ENCODE measurements at places on chromosomes 16 and 17. TPM values are rescaled to one million over a fixed set of nuclear protein-coding genes. Genes with fewer than 3 reads are reported as not detected.

PRDM7 gene
- total RNA-seq, result not detected

NAGS gene
- total RNA-seq, result 74.1 TPM

RCVRN gene
- total RNA-seq, result not detected

MYH1 gene
- total RNA-seq, result not detected

SCGB1C2 gene
- not detected for total RNA-seq

KRT27 gene
- not detected for total RNA-seq

OR1F1 gene
- not detected for total RNA-seq

DUS2 gene
- total RNA-seq, result 38.8 TPM

LITAFD gene
- total RNA-seq, result not detected

DNA sequence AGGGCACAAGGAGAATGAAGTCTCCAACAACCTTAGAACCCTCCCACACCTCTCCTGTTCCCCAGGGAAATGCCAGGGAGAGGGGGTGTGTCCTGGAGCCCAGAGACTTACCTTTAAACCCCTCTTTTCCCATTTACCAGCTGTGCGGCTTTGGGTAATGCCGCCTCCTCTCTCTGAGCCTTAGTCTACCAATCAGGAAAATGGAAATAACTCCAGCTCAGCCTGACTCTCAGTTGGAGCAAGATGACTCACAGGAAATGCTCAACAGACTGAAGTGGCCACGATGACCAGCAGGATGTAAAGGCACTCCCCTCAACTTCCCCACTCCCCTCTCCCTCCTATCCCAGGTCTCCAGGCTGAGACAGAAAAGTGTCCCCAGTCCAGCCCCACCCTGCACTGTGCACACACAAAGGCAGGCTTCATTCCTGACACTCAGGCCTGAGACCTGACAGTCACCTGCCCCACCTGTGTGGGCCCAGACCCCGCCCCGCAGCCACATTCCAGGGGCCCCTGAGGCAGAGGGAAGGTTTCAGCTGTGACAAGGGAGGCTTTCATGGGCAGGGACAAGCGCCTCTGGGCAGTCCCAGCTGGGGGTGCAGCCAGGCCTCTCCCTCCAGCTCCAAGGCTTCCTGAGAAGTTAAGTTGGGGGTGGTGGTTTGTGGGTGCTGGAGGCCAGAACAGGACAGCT lies 3.0 kb upstream of the KRT15 start:
- DNase-seq, result peak; percentile 88

DNA sequence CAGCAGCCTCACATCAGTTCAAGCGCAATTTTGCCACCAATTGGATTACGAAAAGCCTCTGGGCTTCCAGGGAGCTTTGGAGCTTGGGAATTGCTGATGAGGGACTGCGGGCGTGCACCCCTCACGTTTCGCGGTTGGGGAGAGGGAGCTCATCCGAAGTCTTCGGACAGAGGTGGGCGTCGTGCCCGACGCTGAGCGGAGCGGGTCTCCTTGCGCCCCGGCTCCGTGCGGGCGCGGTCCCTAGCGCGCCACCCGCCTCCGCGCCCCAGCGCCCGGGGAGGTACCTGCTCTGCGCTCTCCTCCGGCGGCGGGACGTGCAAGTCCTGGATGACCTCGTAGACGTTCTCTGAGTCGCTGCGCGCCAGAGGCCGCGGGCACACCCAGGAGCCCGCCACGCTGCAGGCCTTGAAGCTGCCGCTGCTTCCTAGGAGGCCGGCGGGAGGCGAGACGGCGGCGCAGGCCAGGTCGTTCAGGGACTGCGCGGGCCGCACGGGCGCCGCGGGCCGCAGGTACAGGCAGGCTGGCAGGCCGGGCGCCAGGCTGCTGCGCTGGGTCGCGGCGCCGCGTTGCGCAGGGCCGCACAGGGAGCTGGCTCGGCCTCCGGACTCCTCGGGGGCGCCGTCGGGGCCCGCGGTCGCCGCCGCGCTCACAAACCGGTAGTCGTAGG lies 3.2 kb downstream of the ARHGAP27 start:
- peak; percentile 68 for DNase-seq

DNA sequence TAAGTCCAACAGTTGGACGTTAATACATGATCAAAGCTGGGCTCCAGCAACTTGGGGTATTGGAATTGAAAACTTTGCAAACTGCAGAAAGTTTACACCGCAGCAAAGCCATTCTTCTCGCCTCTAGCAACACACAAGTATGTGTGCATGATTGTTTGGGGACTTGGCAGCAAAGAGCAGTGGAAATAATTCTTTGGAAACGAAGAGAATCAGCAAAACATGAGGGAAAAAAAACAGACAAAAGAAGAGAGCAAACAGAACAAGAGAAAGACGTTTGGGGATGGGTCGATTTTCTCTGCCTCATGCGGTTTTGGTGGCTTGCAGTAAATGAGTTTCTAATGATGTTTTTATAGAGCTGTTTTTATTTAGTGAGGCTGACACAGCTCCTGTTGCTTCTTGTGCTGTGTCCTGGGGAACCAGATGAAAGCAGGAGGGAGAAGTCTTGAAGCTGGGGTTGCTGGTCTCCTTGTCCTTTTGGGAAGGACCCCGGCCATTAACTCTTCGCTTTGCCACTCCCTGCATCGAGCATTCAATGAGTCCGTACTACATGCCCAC lies 502.9 kb downstream of the GRIN2A start:
- DNase-seq, result no peak

- no peak for DNase-seq
Observed at GRCh38 chr17:9329251-9329921, 246.2 kb downstream of the STX8 start.

- no peak for DNase-seq
Observed at GRCh38 chr16:57536306-57537193, at the start of gene CCDC102A. TSS of gene CCDC102A (minus strand) at chr16:57536571. CDS start at chr16:57529177, 7,394 bp downstream.

DNA sequence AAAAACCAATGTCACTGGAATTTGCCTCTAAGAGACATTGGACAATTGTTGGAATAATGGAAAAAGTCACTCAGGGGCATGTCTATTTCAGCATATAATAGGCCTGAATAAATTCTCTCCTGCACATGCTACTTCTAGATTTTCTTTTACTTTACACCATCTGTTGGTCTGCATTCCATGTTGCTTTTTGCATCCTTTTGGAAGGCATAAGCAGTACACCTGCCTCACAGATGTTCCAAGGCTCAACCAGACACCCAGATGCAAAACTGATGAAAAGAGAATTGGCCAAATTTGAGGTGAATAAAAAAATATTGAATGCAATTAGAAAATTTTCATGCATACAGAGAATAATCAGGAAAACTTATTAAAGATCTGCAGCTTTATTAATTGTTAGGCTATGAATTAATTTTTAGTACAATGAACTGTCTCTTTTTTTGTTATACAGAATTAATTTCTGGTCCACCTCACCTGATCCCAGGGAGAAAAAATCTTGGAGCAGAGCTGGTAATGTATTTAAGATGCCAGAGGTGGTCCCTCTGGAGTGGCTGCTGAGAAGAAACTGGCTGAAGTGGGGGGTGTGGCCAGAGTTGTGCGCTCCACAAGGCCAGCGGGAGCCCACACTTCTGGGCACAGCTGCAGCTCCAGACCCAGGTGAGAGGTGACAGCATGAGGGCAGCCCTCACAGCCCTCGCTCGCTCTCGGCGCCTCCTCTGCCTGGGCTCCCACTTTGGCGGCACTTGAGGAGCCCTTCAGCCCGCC lies 778.6 kb downstream of the CDH11 start:
- no peak for DNase-seq

GRCh38 chr17:49074851-49075540 lies 57.6 kb upstream of the B4GALNT2 start:
- DNase-seq, result no peak

- peak; percentile 90 for DNase-seq
Observed at GRCh38 chr17:80544655-80545498, at the start of gene RPTOR. TSS of gene RPTOR (plus strand) at chr17:80544838. CDS start at chr17:80545630, 792 bp downstream.

DNA sequence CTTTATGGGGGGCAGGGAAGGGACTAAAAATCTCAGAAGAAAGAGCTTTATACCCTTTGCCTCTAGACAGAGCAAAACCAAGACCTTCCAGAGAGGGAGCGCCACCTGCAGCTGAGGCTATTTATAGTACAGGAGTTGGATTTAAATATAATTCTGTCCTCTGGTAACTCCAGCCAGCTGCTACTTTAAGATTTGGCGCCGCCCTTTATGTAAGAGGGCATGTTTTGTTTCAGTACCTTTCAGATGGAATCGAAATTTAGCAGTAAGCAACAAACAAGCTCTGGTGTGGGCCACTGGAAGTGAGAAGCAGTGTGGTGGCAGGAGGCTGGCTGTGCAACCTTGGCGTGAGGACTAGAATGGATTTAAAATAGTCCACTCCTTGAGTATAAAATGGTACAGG lies 5.2 kb upstream of the GUCY2D start:
- DNase-seq, result no peak

DNA sequence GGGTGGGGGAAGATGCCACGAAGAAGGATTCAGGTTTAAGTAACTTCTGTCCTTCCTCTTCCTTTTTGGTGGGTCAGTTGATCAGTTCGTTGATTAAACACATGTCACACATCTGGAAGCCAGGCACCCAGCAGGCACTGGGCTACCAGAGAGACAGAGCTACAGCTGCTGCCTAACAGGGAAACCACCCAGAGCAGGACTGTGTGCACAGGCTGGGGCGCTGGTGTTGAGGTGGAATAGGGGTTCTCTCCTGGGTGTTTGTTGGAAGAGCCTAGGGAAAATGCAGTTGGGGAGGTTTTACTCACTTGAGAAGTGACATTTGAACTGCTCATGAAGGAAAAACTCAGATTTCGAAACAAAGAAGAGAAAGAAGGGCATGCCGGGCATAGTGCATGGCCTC lies 152.4 kb downstream of the IRX5 start:
- no peak for DNase-seq

DNA sequence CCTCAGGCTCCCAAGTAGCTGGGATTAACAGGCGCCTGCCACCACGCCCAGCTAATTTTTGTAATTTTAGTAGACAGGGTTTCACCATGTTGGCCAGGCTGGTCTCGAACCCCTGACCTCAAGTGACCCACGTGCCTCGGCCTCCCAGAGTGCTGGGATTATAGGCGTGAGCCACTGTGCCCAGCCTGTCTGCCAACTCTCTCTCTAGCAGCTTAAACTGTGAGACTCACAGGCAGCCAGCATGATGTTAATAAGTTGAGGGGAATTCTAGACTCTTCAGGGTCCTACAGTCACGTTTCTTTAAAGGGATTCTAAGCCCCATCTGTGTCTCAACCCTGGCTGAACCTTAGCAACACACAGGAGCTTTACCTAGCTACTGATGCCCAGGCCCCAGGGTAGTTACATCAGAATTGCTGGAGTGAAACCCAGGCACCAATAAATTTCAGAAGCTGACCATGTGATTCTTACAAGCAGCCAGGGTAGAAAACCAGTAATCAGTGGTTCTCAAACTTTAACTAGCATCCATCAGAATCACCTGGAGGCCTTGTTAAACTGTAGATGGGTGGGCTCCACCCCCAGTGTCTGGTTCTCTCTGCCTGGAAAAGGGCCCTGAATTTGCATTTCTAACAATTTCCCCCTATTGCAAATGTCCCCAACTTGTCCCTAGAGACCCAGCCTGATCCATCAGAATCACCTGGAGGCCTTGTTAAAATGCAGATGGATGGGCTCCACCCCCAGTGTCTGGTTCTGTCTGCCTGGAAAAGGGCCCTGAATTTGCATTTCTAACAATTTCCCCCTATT lies 30.7 kb downstream of the GPRC5B start:
- DNase-seq, result no peak

GRCh38 chr16:89031715-89032659 lies 55.0 kb upstream of the CBFA2T3 start:
- no peak for DNase-seq

DNA sequence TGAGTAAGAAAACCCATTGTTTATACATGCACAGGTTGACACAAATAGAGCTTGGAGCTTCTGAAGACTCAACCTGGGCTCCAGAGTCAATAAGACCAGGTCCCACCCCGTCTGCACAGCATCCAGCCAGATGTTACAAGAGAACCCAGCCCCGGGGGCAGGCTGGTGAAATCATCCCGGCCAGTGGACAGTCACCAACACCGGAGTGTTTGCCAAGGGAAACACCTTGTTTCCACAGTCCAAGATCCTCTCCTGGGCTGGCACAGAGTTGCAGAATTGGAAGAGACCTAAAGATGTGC lies 90.3 kb downstream of the RAB11FIP4 start:
- no peak for DNase-seq

- no peak for DNase-seq
Observed at GRCh38 chr16:50574745-50575136, 26.5 kb downstream of the NKD1 start.

GRCh38 chr16:81740169-81740568 lies 38.9 kb upstream of the PLCG2 start:
- DNase-seq, result no peak

DNA sequence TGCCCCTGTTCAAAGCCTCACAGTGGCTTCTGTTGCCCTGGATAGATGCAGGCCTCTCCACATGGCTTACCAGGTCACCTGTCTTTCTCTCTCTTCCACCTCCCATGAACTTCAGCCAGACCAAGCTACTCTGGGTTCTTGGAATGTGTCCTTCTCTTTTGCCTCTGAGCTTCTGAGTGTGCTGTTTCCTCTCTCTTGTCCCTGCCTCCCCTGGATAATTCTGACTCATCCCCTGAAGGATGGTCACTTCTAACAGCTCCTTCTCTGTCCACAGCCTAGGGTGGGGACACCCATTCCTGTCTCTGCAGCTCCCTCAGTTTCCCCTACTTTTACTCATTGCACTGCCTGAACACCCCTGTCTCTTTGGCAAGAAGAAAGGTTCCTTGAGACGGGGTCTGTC lies 2.9 kb downstream of the GUCY2D start:
- DNase-seq, result no peak

- DNase-seq, result no peak
Observed at GRCh38 chr16:65833171-65833871, 533.2 kb upstream of the CDH5 start.

- peak; percentile 92 for DNase-seq
Observed at GRCh38 chr17:7262935-7263800, 890 bp upstream of the CLDN7 start.

DNA sequence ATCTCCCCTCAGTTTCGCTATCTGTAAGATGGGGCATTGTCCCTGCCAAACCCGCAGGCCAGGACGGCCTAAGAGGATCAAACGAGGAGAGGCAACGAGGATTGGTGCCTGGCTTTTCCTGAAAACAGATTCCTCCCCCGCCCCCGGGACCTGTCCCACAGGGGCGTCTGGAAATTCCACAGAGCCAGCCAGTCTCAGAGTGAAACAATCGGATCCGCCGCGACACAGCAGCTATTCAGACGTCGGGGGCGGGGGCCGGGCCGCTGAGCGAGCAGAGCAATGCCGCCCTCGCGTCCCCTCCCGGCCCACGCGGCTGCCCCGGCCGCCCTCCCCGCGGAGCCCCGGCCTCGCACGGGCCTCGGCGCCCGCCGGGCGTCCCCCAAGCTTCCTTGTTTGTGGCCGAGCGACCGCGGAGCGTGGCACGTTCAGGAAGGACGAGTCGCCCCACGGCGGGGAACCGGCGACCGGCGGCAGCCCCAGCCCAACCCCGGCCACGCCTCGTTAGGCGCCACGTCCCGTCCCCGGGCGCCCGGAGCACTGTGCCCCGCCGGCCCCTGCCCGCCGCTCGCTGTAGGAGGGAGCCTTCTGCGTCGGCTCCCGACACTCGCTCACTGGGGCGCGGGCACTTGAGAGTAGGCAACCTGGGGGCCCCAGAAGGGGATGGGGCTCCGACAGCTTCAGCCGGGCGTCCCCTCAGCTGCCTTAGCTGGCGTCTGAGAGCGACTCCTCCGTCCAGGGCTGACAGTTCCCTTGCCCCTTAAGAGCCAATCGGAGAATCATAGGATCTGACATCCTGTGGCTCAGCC lies 29.6 kb upstream of the PHOSPHO1 start:
- peak; percentile 73 for DNase-seq

All from Peyer's patch (tissue), 4 donors.